ENCODE measurements at places on chromosomes 3 and 15.

DNA sequence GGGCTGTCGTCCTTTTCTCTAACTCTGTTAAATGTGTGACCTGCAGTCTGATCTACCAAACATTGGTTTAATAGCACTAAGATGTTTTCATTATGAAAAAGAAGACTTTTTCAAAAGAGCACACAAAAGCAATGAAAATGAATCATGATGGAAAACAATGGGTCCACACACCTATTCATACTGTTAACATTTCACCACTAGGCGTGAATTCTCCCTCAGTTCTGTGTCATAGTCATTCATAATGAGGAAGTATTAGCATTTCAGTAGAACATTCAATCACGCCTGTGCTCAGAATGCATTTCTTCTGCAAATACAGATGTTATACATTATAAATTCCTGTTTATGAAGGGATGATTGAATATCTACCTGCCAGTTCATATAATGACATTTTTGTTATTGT is 35.9 kb downstream of the EIF4E3 start:
- DNase-seq, result no peak

DNA sequence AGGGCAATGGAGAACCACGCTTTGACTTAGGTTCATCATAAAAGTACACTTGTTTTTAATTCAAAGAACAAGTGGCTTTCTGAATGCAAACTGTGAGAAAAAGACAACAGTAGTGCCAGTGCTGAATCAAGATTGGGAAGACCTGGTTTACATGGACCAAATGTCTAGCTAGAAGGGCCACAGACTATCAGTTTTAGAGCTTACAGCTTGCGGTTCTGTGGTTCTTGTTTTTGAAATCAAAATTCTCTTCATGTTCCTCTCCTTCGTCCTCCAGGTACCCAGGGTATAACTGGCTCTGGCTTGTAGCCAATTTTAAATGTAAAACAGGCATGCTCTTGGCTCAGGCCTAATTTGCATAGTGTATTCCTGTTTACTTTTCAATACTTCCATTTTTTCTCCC is 124.6 kb downstream of the TGFBR2 start:
- DNase-seq, result no peak

GRCh38 chr3:150038830-150039229 is 68.1 kb upstream of the PFN2 start:
- no peak for DNase-seq

DNA sequence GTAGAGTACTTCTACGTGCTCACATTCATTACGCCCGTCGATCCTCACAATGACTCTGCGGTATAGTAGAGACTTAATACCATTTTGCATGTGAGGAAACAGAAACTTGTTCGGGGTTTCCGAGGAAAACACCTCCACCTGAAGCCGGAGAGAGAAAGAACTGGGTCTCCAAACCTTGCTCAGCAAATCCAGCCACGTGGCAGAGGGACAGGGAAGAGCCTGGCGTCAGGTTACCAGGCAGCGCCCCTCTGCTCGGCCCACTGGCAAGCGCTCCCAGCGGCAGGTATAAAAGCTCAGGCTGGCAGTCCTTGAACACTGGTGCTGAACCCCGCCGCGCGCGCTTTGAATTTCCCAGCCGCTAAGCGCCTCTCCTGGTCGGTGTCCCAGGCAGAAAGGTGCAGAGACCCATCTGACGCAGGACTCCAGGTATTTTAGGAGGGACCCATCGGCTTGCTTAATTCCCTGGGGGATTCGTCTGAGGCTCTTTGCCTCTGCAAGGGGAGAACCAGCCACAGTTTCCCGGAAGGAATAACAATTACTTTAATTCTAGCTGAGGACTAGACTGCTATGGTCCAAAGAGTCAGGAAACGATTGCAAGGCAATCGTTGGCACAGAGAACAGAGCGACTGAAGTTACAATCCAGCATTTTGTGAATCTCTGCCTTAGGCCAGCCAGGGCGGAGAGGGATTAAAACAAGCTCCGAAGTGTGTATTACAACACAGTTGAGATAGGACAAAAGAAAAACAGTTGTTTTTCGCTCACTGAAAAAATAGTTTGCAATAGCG is at the start of gene C2CD4A:
Gene C2CD4A (plus strand): TSS at position 315 of the 785 bp plus-strand sequence. CDS start 637 bp downstream, outside the sequence.
- peak; percentile 80 for DNase-seq

DNA sequence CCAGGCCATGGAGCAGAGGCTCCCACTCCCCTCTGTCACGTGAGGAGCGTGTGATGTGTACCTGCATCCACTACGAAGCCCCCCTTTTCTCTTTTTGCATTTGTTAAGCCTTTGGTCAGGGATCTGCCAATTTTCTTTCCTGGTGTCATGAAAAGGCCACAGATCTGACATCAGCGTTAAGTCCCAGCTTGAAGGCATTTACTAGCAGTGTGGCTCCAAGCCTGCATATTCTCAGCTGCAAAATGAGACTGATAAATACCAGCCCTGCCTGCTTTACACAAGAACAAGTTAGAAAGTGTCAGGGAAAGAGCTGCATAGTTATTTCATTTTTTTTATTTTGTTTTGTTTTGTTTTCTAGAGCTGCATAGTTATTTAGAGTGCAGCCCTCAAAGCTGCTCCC is 2.3 kb upstream of the ANKRD63 start:
- DNase-seq, result no peak

GRCh38 chr3:67329358-67329757 is 325.1 kb downstream of the SUCLG2 start:
- no peak for DNase-seq

DNA sequence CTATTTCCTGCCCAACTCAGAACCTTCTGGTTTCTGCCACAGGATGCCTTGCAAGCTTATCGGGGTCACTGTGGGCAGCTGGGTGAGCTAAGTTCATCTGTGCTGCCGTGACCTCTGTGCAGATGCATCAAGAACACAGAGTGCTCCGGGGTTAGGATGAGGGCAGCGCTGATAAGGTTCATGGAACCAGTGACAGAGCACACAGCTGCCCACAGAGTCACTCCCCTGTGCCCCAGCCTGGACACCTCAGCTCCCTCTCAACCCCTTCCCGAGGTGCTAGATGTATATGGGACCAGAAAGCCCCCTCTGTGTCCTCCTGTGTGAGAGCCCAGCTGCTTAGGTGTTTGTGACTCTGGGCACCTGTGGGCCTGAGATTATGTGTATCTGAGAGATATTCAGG is 15.8 kb upstream of the ALAS1 start:
- no peak for DNase-seq

DNA sequence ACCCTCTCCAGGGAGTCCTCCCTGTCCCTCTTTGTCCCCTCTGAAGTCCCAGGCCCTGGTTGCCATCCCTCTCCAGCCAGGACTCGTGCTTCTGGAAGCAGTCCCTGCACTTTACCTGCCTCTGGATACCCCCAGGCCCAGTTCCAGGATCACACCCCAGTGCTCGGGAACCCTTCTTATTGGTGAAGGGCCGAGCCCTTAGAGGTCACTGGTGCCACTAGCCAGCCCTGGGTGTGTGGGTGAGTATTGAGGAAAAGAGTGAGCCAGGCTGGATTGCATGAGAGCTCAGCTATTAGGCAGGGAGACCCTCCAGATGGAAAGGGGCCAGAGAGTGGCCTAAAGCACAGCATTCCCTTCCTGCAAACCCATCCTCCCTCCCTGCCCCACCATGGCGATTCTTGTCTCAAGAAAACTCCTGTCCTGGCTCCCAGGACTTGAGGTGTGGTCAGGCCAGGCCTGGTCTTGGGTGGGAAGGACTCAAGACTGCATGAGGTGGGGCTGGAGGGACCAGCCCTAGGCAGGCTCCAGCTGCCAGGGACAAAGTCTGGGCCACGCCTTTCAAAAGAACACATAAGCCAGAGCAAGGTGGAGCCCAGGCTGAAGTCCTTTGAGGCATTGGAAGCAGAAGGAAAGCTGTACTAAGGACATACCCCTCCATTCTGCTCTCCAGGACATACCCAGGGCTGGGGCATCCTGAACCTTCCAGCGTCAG is 4.8 kb upstream of the PHGR1 start:
- DNase-seq, result no peak

- DNase-seq, result no peak
Measured at GRCh38 chr3:153245661-153246060, 83.6 kb downstream of the RAP2B start.

GRCh38 chr3:126543457-126544061 is 15.2 kb downstream of the C3orf22 start:
- DNase-seq, result peak; percentile 24

- DNase-seq, result no peak
Measured at GRCh38 chr3:17995769-17996168, 253.3 kb upstream of the TBC1D5 start.

DNA sequence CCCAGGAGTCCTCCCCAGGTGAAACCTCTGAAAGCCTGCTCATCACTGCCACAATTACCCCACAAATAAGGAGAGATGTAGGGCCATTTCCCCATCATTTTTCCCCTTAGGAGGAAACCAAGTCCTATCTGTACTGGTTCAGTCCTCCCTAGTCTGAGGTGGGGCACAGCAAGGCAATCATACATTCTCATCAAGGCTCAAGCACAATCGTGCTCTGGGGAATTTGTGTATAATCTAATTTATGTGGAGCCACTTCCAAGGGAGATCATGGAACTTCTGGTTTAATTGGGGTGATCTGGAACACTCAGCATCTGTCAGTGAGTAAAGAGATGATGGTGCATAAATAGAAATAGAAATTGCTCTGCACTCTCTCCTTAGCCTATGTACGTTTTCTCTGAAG is 546.9 kb downstream of the IGSF11 start:
- DNase-seq, result no peak

- DNase-seq, result no peak
Measured at GRCh38 chr3:150936693-150937092, 31.5 kb upstream of the MINDY4B start.

GRCh38 chr15:41794081-41794480 is 19.8 kb downstream of the MAPKBP1 start:
- DNase-seq, result no peak

Data from activated CD8-positive, alpha-beta memory T cell treated with anti-CD3 and anti-CD28 coated beads for 24 hours (primary cell).